ENCODE measurements at places on chromosomes 13 and 19.

GRCh38 chr13:110700186-110700585 is 5.7 kb downstream of the CARS2 start:
- no peak for DNase-seq

DNA sequence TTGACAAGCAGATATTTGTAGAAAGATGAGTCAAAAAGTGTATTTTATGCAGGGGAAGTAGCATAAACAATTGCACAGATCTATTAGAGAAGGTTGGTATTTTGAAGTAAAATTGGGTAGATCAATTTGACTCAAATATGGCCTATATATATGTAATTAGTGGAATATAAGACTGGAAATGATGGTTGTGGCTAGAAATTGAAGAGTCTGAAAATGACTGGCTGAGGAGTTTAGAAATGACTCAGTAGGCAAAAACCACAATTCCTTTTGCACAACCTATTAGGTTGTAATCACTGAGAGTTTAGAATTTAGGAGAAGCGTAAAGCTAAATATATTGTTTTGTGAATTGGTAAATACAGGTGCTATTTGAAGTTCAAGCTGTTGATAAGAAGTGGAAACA is 622.6 kb upstream of the PCDH20 start:
- no peak for DNase-seq

DNA sequence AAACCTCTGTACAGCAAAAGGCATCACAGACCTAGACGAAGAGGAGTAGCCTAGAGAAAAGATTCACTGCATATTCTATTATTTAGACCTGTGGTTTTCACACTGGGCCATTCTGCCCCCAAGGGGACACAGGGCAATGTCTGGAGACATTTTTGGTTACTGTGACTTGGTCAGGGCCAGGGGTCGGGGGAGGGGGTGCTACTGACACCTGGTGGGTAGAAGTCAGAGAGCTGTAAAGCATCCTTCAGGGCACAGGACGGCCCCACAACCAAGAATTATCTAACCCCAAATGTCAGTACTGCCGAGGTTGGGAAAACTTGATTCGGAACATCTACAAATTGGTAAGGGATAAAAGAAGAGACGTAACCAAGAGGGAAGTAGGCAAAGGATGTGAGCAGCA is 11.3 kb downstream of the ELAVL1 start:
- no peak for DNase-seq

DNA sequence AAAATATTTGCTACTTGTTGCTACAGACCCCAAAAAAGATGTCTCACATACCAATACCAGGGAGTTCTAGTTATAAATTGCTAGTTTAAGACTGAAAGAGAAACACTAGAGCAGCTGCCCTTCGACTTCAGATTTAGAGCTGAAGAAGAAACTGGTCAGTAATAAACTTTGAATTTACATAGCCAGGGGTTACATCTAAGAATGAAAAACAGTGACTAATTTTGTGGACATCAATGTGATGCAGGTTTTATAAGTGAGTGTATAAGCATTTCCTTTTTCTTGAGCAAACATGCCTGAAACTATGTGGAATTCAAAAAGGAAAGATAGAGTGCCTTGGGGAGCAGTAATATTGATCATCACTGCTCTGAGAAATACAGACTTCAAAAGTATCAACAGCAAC is 724.9 kb upstream of the MIR17HG start:
- no peak for DNase-seq

- no peak for DNase-seq
Observed at GRCh38 chr13:32476021-32476731, 48.2 kb upstream of the N4BP2L1 start.

- no peak for DNase-seq
Observed at GRCh38 chr13:98755116-98755515, 2.6 kb upstream of the SLC15A1 start.

- DNase-seq: no peak
Observed at GRCh38 chr19:47322058-47322457, 9.9 kb upstream of the C5AR2 start.

DNA sequence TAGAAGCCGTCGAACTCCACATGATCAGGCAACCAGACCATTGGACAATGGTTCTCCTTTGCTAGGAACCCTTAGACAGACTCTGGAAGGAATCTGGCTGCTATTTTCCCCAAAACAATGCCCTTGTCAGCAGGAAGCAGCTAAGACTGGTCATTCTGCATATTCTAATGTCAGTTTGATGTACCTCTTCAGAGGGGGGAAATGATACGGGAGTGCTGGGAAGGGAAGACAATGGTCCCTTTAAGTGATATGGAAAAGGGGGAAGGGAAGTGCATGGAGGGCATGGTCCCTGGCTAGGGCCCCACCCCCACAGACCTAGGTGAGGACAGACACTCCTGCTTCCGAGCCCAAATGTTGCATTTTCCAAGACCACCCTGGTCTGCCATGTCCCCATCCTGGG is 389.0 kb upstream of the SLITRK6 start:
- DNase-seq: no peak

- no peak for DNase-seq
Observed at GRCh38 chr13:58630794-58631193, 999.2 kb downstream of the PCDH17 start.

DNA sequence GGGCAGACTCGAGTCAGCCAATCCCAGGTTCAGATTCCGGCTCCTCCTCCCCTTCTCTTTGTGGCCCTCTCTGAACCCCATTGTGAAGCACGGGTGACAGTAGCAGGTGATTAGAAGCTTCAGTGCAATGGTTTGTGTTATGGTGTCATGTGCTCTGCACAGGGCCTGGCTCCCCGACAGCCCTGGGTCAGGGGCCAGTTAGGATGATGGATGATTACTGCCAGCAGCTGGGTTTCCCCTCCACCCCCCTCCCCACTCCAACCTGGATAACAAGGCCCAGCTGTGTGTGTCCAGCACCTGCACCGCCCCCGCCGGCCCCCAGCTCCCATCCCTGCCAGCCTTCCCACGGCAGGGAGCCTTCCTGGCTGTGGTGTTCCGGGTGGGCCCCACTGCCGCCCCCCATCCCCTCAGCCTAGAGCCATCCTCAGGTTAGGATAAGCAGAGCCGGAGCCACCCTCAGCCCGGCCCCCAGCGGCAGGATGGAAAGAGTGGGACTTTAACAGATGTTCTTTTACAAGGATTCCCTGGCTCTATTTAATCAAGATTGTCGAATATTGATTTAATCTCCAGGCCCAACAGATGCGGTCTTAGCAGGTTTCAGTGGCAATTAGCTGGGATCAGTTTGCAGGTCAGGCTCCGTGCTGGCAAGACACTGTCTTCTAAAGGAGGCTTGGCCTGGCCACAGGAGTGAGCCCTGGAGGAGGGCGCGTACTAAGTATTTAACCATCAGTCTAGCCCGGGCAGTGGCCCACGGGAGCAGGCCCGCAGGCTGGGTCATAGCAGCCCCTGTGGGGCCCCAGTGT is 156.2 kb downstream of the SIPA1L3 start:
- DNase-seq: peak; percentile 79

DNA sequence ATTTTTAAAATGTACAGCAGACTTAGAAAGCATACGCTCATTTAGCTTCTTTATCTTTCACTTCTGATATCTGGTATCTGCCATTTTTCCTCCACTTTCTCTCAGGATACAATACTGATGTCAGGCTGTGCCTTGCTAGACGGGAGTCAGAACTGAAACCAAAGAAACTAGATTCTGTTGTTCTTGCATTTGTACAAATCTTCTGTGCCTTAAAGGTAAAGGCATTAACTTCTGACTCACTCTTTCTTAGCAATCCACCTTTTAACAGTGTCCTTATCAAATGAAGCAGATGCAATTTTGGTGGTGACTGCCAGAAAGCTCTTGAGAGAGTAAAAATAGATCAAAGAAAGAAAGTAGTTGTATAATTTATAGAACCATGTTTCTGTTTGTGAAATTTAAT is 370.4 kb downstream of the PCDH20 start:
- DNase-seq: peak; percentile 4

DNA sequence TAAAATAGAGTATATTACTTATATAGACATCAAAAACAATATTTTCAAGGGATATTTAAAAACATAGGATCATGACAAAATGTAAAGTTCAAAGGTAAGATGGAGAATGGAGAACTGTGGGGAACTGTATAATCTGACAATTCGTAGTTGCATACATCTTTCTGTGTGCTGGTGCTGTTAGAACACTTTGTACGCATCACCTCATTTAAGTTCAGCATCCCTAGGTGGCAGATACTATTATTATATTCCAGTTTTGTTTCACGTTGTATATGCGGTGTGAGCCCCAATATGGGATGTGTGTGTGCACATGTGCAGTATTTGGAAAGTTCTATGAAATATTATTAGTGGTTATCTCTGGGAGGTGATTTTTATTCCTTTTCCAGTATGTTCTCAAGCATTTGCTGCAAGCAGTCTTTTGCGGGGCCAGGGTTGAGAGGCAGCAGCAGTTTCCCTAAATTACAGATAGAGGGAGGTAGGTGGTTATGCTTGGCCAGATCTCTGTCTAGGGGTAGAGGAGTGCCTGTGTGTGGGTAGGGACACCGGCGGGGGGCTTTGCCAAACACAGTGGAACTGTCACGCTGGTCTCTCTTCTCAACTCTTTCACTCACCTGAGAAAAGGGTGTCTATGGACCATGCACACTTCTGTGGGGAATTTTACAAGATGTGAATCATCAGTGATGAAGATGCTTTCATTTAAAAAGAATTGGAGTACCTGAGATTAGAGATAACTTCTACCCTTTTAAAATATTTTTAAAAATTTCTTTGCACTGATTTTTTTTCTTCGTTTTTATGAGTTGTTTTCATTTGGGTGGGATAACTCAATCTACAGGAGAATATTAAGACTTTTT is 55.6 kb upstream of the ALOX5AP start:
- peak; percentile 47 for DNase-seq

DNA sequence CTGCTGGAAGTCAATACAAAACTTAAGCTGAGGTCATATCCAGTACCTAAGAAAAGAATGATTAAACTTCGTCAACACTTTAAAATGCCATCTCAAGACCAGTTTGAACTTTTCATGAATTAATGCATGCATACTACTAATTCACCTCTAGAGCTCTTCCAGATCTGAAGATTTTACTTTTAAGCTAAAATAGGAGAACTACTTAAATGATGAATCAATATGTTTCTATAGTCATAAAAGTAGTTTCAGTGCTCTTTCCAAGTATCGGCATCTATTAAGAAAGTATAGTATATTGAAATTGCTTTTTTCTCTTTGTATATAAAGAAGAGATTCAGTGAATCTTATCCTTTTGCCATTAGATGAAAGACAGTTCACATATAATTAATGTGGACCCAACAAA is 1123.9 kb downstream of the PCDH9 start:
- DNase-seq: no peak

- no peak for DNase-seq
Observed at GRCh38 chr19:42191855-42192254, 25.6 kb downstream of the DEDD2 start.

- DNase-seq: no peak
Observed at GRCh38 chr19:3006075-3006767, 22.9 kb downstream of the TLE2 start.

DNA sequence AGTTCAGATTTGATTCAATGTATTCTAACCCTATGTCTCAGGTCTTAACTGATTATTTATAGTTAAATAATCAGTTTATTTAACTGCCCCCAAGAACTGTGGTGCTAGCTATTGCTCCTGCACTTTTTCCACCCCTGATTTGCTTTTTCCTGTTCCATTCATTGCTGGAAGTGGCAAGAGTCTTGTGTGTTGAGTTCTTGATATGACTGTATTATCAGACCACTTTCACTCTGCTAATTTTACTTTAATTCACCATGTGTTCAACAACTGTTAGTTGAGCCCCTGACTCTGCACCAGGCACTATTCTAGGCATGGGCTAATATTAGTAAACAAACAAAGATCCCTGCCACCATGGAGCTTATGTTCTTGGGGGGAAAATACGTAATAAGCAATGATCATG is 39.9 kb downstream of the WDFY2 start:
- no peak for DNase-seq

- DNase-seq: no peak
Observed at GRCh38 chr19:50580970-50581634, 12.9 kb upstream of the LRRC4B start.

GRCh38 chr19:48495396-48495795 is 16.2 kb downstream of the LMTK3 start:
- DNase-seq: no peak

GRCh38 chr19:30036154-30037129 is 94.4 kb downstream of the URI1 start:
- no peak for DNase-seq

DNA sequence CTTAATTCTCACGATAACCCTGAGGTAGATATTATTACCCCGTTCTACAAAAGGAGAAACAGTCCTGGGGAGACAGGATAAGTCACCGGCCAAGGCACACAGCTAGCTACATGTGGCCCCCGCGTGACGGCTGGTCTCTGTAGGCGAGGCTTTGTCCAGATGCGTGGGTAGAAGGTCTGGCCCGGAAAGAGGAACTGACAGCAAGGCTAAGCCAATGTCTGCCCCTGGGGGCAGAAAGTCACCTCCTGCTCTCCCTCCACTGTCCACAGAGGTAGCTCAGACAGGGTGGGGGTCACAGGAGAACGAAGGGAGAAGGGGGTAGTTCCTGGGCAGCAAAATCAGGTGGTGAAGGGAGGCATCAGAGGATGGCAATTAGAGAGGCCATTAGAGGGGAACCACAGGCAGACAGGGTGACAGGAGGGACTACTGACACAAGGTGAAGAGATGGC is 1.8 kb downstream of the APOC4 start:
- DNase-seq: no peak

DNA sequence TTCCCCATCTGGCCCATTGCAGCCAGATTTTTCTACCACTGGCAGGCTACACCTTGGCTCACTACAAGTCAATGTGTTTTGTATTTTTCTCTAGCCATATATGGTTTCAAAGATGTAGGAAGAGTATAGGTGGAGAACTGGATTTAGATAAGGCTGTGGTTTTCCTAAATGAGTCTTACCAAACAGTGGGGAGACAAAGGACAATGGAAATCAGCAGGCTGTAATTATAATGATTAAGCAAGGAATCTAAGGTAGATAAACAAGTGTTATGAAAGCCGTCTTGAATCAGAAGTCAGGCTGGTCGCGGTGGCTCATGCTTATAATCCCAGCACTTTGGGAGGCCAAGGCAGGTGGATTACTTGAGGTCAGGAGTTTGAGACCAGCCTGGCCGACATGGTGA is 11.2 kb downstream of the IGFL1 start:
- DNase-seq: no peak

GRCh38 chr13:79908381-79908780 is 427.4 kb downstream of the NDFIP2 start:
- no peak for DNase-seq

DNA sequence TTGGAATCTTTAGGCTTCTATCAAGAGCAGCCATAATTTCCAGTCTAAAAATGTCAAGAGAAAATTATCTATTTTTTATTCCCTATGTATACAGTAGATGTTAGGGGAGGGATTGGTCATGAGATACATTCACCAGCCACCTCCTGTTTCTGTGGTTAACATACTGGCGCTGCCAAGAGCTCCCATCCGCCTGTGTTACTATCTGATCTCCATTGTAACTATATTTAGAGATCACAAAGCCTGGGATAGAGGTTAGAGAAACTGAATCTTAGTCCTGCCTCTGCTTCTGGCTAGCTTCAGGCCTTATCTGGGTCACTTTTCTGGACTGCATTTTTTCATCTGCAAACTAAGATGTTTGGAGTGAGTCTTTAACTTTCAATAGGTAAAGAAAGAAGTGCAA is 46.3 kb downstream of the POLR1D start:
- no peak for DNase-seq
